Hepatocyte (in vitro differentiated cells): ENCODE measurements at places on chromosomes 3 and 15. TPM values are rescaled to one million over a fixed set of nuclear protein-coding genes. Genes with fewer than 3 reads are reported as not detected.

CCDC39 gene
- not detected in 2 replicates for total RNA-seq

CHRNA7 gene
- total RNA-seq: 4.0 TPM in 2 replicates

TM4SF1 gene
- total RNA-seq: 164 and 166 TPM in 2 replicates

CPLX3 gene
- not detected in 2 replicates for total RNA-seq

ATP13A3 gene
- total RNA-seq: 107 and 131 TPM in 2 replicates

CIB2 gene
- 48.9 and 68.9 TPM in 2 replicates for total RNA-seq

DNA sequence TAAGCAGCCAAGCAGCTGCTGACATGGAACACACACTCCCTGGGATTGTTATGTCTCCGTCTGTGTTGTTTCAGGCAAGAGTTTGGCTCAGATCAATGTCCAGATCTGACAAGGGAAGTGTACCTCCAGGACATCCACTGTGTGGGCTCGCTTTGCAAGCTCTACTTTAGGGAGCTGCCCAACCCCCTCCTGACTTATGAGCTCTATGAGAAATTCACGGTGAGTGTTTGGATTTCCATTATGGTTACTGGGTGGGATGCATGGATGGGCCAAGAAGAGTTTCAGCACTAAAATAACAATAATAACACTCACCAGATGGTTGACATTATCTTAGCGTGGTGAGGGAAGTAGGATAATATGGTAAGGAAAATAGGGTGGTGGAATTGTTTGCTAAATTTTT, 74.1 kb downstream of the ARHGAP31 start:
- H3K4me3 ChIP-seq: no peak overlapping the region
- no peaks in the 10 kb centered on the region for H3K36me3 ChIP-seq
- no peaks in the 10 kb centered on the region for H3K27me3 ChIP-seq
- H3K27ac ChIP-seq: no peak overlapping the region

DNA sequence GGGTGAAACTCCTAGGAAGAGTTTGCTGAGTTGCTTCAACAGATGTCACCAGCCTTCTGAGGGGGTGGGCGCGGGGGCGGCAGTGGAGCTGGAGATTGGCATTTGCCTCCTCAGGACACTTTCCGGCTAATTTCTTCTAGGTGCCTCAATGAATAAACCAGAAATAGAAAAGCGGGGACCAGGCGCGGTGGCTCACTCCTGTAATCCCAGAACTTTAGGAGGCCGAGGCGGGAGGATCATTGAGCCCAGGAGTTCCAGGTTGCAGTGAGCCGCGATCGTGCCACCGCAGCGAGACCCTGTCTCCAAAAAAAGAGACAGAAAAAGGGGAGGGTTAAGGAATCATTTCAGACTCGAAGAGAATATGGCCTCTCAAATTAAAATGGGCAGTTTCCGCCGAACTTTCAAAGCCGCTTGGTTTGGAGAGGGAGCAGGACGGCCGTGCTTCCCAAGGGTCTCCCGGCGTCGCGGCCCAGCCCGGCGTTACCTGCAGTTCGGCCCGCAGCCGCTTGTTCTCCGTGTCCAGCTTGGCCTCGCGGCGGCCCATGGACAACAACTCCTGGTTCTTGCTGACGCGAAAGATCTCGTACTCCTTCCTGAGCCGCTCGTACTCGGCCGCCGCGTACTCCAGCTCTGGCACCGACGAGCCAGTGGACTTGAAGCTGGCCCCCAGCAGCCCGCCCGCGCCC, 587 bp downstream of the NPHP3 start:
- H3K27me3 ChIP-seq: no peaks in the 10 kb centered on the region
- H3K36me3 ChIP-seq: no peaks in the 10 kb centered on the region
- DNase-seq: peak; percentile 79
- H3K4me1 ChIP-seq: peaks cover 23% of the 10 kb centered on the region

- no peaks in the 10 kb centered on the region for H3K27me3 ChIP-seq
- no peak for DNase-seq
- H3K4me3 ChIP-seq: no peak overlapping the region
- no peaks in the 10 kb centered on the region for H3K4me1 ChIP-seq
- no peaks in the 10 kb centered on the region for H3K36me3 ChIP-seq
- no peak overlapping the region for H3K27ac ChIP-seq
Observed at GRCh38 chr3:29609328-29609811, 328.5 kb downstream of the RBMS3 start.

DNA sequence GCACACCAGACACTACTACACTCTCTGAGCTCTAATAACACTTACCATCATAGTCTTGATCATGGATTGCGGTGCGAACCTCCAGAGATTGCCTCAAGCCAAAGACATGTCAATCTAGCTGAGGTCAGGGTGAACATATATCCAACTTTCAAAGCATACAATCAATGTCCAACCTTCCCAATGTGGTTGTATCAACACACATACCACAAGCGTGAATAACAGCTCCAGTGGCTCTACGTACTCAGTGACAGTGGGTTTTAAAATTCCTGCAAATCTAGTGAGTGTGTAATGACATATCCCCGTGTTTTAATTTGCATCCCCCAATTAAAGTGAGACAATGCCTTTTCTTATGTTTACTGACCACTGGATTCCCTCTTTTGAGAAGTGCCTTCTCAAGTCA, 29.6 kb downstream of the SFMBT1 start:
- H3K4me1 ChIP-seq: no peaks in the 10 kb centered on the region
- H3K36me3 ChIP-seq: no peaks in the 10 kb centered on the region
- H3K4me3 ChIP-seq: no peak overlapping the region
- no peak for DNase-seq
- H3K27ac ChIP-seq: no peak overlapping the region
- no peaks in the 10 kb centered on the region for H3K27me3 ChIP-seq

GRCh38 chr15:52336529-52336928, 40.9 kb upstream of the MYO5C start:
- no peak overlapping the region for H3K27ac ChIP-seq
- no peaks in the 10 kb centered on the region for H3K36me3 ChIP-seq
- H3K4me1 ChIP-seq: no peaks in the 10 kb centered on the region
- no peak overlapping the region for H3K4me3 ChIP-seq

GRCh38 chr3:173993299-173993698, 595.8 kb downstream of the NLGN1 start:
- no peak overlapping the region for H3K27ac ChIP-seq
- H3K27me3 ChIP-seq: no peaks in the 10 kb centered on the region
- no peaks in the 10 kb centered on the region for H3K4me1 ChIP-seq
- H3K36me3 ChIP-seq: no peaks in the 10 kb centered on the region

GRCh38 chr15:48643776-48644466, 1.6 kb downstream of the FBN1 start:
- H3K27ac ChIP-seq: peak overlapping the region; percentile 86
- peaks cover 25% of the 10 kb centered on the region for H3K27me3 ChIP-seq
- peak overlapping the region; percentile 82 for H3K4me3 ChIP-seq
- H3K4me1 ChIP-seq: no peaks in the 10 kb centered on the region

DNA sequence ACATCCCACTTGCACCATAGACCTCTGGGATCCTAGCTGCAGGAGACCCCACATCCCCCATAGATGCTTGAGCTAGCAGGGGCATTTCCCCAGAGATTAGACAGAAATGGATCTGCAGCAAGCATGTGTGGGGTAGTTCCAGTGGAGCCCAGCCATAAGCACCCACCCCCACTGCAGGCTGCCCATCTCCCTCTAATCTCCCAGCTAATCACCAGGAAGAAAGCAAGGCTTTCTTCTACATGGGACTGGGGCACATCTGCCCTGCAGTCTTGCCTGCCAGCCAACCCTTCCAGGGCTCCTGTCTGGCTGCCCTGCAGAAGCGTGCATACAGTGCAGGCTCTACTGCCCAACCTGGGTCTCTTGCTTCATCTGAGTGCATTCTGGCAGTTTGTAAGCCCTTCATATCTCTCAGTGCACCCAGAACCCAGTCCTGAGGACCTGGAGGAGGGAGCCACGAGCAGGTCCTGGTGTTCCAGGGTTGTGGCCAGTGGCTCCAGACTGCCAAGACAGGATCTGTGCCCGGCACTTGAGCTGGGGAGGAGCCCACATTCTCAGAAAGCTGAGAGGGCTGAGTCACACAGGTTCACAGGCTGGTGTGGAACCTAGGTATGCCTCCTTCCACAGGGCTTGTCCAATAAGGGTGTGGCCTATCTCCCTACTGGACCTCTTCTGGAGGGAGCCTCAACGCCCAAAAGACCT, 49.9 kb upstream of the IGSF11 start:
- no peak overlapping the region for H3K27ac ChIP-seq
- DNase-seq: peak; percentile 6
- no peaks in the 10 kb centered on the region for H3K36me3 ChIP-seq
- H3K27me3 ChIP-seq: no peaks in the 10 kb centered on the region

GRCh38 chr15:99209326-99209725, 40.1 kb downstream of the TTC23 start:
- DNase-seq: no peak
- H3K4me1 ChIP-seq: no peaks in the 10 kb centered on the region
- H3K27ac ChIP-seq: no peak overlapping the region
- no peak overlapping the region for H3K4me3 ChIP-seq

- no peaks in the 10 kb centered on the region for H3K4me1 ChIP-seq
- H3K27me3 ChIP-seq: peaks cover 4% of the 10 kb centered on the region
- H3K27ac ChIP-seq: no peak overlapping the region
- H3K4me3 ChIP-seq: no peak overlapping the region
- H3K36me3 ChIP-seq: no peaks in the 10 kb centered on the region
Observed at GRCh38 chr3:12893247-12893646, 51.9 kb upstream of the RPL32 start.

DNA sequence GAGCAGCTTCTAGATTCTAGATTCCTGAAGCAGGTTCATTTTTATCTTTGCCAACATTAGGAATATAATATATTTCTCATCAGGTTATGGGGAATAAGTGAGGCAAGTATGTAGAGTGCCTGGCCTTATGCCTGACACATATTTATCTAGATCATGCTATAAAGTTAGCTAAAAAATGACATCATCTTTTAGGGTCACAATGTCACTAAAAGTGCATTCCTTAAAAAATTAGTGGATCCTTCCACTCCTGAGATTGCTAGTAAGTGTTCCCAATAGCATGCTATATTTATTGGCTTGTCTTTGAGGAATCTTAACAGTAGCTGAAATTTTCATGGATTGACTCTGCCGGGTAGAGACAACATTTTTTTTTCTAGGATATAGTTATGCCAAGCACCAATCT, 305.9 kb upstream of the TMCO5A start:
- no peak overlapping the region for H3K4me3 ChIP-seq
- H3K4me1 ChIP-seq: no peaks in the 10 kb centered on the region
- H3K27ac ChIP-seq: no peak overlapping the region
- H3K36me3 ChIP-seq: no peaks in the 10 kb centered on the region
- H3K27me3 ChIP-seq: no peaks in the 10 kb centered on the region

DNA sequence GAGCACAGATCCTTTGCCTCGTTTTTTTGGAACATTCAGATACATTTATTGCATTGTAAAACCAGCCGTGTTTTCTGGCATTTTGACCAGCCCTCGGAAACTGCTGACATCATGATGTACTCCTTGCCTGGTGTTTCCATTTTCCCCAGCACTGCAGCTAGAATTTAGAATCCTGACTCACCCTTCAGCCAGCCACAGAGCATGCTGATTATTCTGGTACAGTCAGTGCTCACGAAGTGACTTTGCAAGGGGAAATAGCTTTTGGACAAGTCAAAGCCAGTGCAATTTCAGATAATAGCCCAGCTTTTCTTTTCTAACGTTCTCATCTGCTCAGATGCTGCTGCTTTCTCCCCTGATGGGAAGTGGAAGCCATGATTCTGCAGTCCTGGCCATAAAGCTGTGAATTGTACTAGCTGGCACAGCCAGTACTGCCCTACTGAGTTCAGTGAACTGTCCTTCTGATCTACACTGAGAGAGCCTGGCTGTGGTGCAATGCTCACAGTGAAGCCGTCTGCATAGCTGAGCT, 12.1 kb upstream of the CNBP start:
- H3K4me3 ChIP-seq: no peak overlapping the region
- no peaks in the 10 kb centered on the region for H3K4me1 ChIP-seq
- H3K27ac ChIP-seq: peak overlapping the region; percentile 70
- no peaks in the 10 kb centered on the region for H3K36me3 ChIP-seq
- H3K27me3 ChIP-seq: no peaks in the 10 kb centered on the region

DNA sequence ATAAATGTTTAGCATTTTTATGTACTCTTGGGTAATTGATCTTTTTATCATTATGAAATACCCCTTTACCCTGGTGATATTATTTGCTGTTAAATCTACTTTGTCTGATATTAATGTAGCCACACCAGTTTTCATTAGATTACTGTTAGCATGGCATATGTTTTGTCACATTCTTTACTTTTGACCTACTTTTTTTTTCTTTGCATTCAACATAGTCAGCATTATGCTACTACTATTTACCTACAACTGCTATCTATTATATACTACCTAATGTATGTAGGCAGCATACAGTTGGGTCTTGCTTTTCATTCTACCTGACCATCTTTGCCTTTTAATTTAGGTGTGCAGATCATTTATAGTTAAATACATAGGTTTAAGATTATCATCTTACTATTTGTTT, 1429.6 kb upstream of the ALCAM start:
- no peak for DNase-seq
- no peaks in the 10 kb centered on the region for H3K27me3 ChIP-seq
- H3K36me3 ChIP-seq: no peaks in the 10 kb centered on the region
- H3K4me1 ChIP-seq: no peaks in the 10 kb centered on the region
- H3K27ac ChIP-seq: no peak overlapping the region
- H3K4me3 ChIP-seq: no peak overlapping the region

DNA sequence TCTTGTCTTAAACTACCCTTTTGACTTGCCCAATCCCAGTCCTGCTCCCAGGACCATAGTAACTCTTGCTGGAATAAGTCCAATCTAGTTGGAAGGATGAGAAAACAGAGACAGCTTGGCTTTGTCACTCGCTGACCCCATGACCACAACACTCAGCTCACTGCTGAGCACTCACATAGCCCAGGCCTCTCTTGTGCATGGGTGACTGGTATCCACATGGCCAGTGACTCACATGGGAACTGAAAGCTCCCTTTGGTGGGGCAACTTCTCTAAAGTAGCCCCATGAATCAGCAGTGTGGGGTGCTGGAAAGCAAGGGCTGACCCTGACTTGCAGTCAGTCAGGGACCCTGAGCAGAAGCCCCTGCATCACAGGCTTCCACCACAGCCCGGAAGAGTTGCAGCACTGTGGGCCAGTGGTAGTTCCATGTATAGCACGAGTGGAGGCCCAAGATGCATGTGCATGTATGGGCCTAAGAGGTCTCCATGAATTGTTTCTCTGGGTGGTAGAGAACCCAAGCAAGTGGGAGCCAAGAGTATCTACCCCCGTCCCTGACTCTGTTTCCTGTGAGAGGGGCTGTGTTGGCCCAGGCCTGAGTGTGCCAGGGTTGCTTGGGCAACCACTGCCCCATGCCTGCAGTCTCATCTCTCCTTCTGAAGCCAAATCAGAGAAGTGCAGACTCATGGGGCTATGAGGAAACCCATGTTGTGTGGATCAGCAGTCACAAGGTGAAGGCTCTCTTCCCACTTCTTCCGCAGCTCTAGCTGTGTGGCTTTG, 62.1 kb upstream of the XCR1 start:
- no peaks in the 10 kb centered on the region for H3K4me1 ChIP-seq
- peak; percentile 45 for DNase-seq
- no peaks in the 10 kb centered on the region for H3K27me3 ChIP-seq
- H3K36me3 ChIP-seq: no peaks in the 10 kb centered on the region

GRCh38 chr3:189961522-189962161, 159.1 kb downstream of the P3H2 start:
- H3K4me1 ChIP-seq: no peaks in the 10 kb centered on the region
- DNase-seq: peak; percentile 90
- H3K27me3 ChIP-seq: no peaks in the 10 kb centered on the region
